Cerebellar nuclear complex (tissue), 1 donor: ENCODE measurements at places on chromosomes 2 and 18.

- DNase-seq, result no peak
Measured at GRCh38 chr2:177983183-177983788, 89.3 kb downstream of the PDE11A start.

GRCh38 chr2:32068-32467 lies 14.2 kb downstream of the FAM110C start:
- DNase-seq, result no peak

- no peak for DNase-seq
Measured at GRCh38 chr18:48569139-48569914, 30.5 kb downstream of the CTIF start.

DNA sequence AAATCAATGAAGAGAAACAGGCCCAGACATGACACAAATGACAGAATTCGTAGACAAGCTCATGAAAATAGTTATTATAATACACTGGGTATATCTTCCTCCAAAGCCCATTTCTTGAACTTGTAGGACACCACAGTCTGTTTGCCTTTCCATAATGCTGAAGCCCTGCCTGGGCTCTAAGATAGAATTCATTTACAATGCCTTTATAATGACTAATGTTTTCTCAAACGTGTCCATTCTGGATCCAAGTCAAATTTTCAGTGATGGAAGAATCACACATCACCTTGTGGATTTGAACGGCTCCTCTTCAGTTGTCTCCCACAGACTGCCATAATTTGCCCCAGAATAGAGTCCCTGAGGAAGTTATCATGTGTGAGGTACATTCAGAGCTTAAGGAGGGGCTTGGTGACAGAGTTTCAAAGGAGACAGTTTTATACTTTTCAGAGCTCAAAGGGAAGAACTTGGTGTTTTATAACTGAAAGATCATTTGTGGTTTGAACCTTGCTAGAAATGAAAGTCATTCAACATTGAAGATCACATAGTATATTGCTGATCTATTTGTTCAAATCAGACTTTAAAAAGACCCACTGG lies 38.2 kb downstream of the CASP8 start:
- DNase-seq, result no peak

DNA sequence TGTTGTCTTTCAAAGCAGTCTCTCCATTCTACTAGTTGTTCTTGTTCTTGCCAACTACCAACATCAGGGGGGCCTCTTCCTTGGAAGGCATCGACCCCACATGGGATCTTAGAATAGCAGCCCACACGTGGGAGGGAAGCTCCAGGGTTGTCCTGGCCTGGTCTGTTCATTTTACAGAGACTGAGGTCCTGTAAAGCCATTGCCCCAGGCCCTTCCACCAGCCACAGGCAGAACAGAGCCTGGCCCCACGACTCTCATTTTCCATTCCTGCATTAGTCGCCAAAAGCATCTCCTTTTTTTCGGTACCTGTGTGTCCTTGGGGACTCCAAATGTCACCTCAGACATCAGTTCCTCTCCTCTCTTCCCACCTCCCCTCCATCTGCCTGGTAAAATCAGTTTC lies 28.0 kb downstream of the CNGA3 start:
- DNase-seq, result no peak

DNA sequence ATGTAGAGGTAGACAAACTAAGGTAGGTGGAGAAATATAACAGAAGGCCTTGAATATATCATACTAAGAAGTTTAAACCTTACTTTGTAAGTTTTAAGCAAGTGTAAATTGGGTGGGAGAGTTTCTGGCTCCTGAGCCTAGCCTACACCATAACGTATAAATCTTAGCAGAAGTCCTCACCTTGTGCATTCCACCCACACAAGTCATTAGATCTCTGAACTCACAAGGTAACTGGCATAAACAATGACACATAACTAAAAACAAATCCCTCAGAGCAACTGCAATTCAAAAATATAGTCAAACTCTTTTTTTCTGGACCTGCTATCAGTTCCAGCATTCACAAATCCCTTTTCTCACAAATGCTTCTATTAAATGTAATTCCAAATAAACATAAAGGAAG lies 9.4 kb downstream of the REV1 start:
- no peak for DNase-seq

GRCh38 chr2:66095820-66096345 lies 339.0 kb upstream of the MEIS1 start:
- no peak for DNase-seq

GRCh38 chr2:100653449-100654035 lies 90.7 kb downstream of the PDCL3 start:
- DNase-seq, result no peak

DNA sequence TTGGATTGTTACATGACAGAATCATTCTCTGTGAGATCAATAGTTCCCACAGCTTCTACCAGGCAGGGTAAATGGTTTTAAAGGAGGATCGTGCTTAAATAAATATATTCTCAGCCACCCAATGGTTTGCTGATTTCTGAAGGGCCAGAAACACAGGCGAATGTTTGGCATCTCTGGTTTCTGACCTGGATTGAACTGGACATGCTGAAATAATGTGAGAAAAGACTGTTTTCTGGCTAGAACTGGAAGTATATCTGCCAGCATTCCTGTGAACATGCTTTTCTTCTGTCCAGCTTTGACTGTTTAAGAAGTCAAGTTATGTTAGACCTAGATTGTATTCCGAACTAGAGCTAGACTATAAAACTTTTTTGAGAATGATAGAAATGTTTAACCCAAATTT lies 77.1 kb upstream of the COL3A1 start:
- no peak for DNase-seq

GRCh38 chr2:240711296-240711695 lies 19.6 kb downstream of the AQP12A start:
- no peak for DNase-seq

GRCh38 chr2:100367163-100367562 lies 44.9 kb upstream of the LONRF2 start:
- no peak for DNase-seq

GRCh38 chr2:150487537-150488429 lies at the start of gene RND3:
Gene RND3 (minus strand): TSS chr2:150487667. CDS start chr2:150487417, 250 bp downstream.
- DNase-seq, result no peak

DNA sequence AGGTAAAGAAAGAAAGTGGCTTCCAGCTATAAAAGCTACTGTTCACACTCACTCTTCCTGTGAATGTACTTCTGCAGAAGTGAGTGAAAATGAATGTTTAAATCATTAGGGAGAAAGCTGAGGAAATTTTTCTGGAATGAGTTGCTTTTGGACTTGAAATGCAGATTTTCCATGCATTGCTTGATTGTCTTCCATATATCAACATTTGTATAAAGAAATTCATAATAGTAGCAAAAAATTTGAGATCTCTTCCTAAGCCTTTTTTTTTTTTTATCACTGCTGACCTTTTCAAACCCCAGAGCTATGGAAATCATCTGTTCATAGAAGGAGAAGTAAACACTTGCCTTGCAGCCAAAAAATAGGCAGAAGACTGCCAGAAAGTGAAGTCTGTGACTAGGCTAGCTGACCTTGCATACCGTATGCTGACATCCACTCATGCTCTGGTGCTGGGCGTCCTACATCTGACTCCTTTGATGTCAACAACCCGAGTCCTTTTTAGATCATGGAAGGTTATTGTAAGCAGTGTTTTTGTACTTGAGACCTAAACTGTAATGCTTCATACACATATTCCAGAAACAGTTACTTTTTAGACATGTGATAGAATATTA lies 154.5 kb upstream of the RASGRP3 start:
- no peak for DNase-seq

- DNase-seq, result no peak
Measured at GRCh38 chr2:43484323-43484930, 111.4 kb downstream of the THADA start.

DNA sequence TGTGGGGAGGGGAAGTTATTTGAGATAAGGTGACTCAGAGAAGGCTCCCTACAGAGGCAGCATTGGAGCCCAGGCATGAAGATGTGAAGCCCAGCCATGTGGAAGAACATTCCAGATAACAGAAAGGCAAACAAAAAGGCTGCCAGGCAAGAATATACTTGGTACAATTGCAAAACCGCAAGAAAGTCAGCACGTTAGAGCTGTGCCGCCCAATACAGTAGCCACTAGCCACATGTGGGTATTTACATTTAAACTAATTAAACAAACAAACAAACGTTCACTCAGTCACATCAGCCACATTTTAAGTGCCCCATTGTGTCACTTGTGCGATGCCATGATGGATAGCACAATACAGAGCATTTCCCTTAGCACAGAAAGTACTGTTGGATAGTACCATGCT lies 179.6 kb downstream of the SATB2 start:
- DNase-seq, result no peak

- no peak for DNase-seq
Measured at GRCh38 chr2:173323371-173323770, 31.3 kb upstream of the CDCA7 start.

- no peak for DNase-seq
Measured at GRCh38 chr18:59865241-59865986, 34.4 kb upstream of the PMAIP1 start.

DNA sequence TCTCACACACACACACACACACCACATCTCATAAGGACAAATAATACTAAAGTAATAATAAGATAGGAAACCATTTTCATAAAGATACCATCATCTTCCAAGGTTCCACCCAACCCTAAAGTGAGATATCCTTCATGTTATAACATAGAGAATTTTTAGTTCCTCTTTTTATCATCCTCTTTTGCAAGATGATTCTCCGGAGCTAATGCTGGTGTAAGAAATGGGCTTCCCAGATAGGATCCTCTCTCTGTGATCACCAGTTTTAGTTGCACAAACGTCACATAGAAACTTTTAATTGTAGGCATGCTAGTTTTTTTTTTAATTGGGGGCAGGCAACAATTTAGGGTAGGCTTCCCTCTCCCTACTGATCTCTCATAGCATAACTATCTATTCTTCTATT lies 49.6 kb downstream of the ARHGAP25 start:
- DNase-seq, result no peak
